ENCODE measurements at places on chromosomes 2 and 18. TPM values are rescaled to one million over a fixed set of nuclear protein-coding genes. Genes with fewer than 3 reads are reported as not detected.

CRYBA2 gene
- not detected for polyA plus RNA-seq

SERPINB13 gene
- polyA plus RNA-seq, result not detected

FRZB gene
- polyA plus RNA-seq, result 3.5 TPM

LRP2 gene
- 1.8 TPM for polyA plus RNA-seq

OXER1 gene
- polyA plus RNA-seq, result not detected

SERPINB4 gene
- polyA plus RNA-seq, result not detected

ERLEC1 gene
- polyA plus RNA-seq, result 88.6 TPM

SNORC gene
- polyA plus RNA-seq, result 0.68 TPM

ABCB11 gene
- polyA plus RNA-seq, result not detected

KYNU gene
- 0.18 TPM for polyA plus RNA-seq

CRYGB gene
- polyA plus RNA-seq, result not detected

RESP18 gene
- polyA plus RNA-seq, result not detected

MCFD2 gene
- polyA plus RNA-seq, result 84.0 TPM

NR4A2 gene
- 0.48 TPM for polyA plus RNA-seq

AQP4 gene
- 0.24 TPM for polyA plus RNA-seq

PLGLB1 gene
- 15.9 TPM for polyA plus RNA-seq

RNF152 gene
- polyA plus RNA-seq, result 22.9 TPM

EFR3B gene
- polyA plus RNA-seq, result 29.3 TPM

MOGAT1 gene
- polyA plus RNA-seq, result not detected

Measured in neural cell (in vitro differentiated cells).